Cardiac muscle cell (in vitro differentiated cells and primary cell): ENCODE measurements at places on chromosomes 11 and 22.

DNA sequence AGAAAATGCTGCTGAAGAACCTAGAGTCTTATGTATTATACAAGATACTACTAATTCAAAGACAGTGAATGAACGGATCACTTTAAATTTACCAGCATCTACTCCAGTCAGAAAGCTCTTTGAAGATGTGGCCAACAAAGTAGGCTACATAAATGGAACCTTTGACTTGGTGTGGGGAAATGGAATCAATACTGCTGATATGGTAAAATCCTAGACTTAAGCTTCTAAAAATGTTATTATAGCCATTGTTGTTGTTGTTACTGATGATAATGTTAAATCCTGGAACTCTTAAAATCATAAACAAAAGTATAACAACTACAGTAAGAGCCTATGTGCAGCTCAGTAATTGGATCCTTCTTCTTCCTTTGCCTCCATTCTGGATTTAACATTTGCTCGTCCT lies 38.4 kb downstream of the USP47 start:
- DNase-seq = no peak
- H3K4me1 ChIP-seq = peaks cover 15% of the 10 kb centered on the region
- no peak overlapping the region for H3K4me3 ChIP-seq
- H3K27me3 ChIP-seq = no peaks in the 10 kb centered on the region

- H3K36me3 ChIP-seq = no peaks in the 10 kb centered on the region
- no peak overlapping the region for H3K4me3 ChIP-seq
- H3K27me3 ChIP-seq = no peaks in the 10 kb centered on the region
- H3K27ac ChIP-seq = no peak overlapping the region
These were observed 11.0 kb upstream of the OR10D3 start for GRCh38 chr11:124172101-124172500.

GRCh38 chr11:33722590-33723234 lies 13.5 kb downstream of the CD59 start:
- peaks cover 8% of the 10 kb centered on the region for H3K36me3 ChIP-seq
- no peak overlapping the region for H3K4me3 ChIP-seq
- H3K4me1 ChIP-seq = peaks cover 15% of the 10 kb centered on the region
- no peak overlapping the region for H3K27ac ChIP-seq
- no peaks in the 10 kb centered on the region for H3K27me3 ChIP-seq
- no peak for DNase-seq

DNA sequence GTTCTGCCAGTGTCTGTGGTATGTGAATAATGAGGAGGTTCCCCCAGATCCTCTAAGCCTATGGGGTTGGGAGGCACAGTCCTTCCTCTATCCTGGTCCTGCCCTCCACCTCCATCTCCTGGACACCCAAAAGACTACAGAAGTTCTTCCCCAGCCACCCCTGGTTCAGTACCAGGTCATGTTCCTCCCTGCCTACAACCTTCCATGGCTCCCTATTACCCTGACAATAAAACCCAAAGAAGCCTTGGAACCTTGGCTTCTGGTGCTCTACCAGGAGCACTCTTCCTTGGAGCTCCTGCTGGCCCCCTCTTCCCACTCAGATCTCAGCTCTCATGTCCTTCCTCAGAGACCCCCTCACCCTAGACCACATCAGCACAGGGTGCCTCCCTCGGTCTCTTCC lies 12.9 kb downstream of the TRPM5 start:
- H3K4me3 ChIP-seq = no peak overlapping the region
- H3K36me3 ChIP-seq = no peaks in the 10 kb centered on the region
- H3K4me1 ChIP-seq = no peaks in the 10 kb centered on the region
- DNase-seq = no peak

GRCh38 chr11:1857064-1857463 lies 4.2 kb downstream of the LSP1 start:
- no peak overlapping the region for H3K27ac ChIP-seq
- H3K4me3 ChIP-seq = no peak overlapping the region
- H3K4me1 ChIP-seq = no peaks in the 10 kb centered on the region
- DNase-seq = no peak
- no peaks in the 10 kb centered on the region for H3K27me3 ChIP-seq
- no peaks in the 10 kb centered on the region for H3K36me3 ChIP-seq

DNA sequence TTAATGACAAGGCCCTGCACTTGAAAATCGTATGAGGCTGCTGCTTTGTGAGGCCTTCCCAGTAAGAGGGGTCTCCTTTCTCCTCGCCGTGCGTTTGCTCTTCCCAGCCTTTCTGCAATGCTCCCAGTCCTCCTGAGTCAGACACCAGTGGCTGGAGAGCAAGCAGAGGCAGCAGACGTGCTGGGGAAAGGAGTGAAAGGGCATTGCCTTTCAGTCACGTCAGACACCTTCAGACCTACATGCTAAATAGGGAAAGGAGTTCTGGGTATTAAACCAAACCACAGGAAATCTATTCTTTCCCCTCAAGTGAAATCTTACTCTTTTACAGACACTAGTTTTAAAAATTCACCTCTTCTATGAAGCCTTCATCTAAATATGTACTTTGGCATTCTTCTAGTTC lies 274.8 kb downstream of the NTM start:
- H3K4me3 ChIP-seq = no peak overlapping the region
- H3K4me1 ChIP-seq = peaks cover 22% of the 10 kb centered on the region
- H3K27ac ChIP-seq = no peak overlapping the region
- DNase-seq = peak; percentile 23
- H3K27me3 ChIP-seq = no peaks in the 10 kb centered on the region

- no peak overlapping the region for H3K27ac ChIP-seq
- H3K4me1 ChIP-seq = peaks cover 3% of the 10 kb centered on the region
- H3K27me3 ChIP-seq = no peaks in the 10 kb centered on the region
- DNase-seq = no peak
These were observed 39.6 kb downstream of the PARVB start for GRCh38 chr22:44063462-44064371.

DNA sequence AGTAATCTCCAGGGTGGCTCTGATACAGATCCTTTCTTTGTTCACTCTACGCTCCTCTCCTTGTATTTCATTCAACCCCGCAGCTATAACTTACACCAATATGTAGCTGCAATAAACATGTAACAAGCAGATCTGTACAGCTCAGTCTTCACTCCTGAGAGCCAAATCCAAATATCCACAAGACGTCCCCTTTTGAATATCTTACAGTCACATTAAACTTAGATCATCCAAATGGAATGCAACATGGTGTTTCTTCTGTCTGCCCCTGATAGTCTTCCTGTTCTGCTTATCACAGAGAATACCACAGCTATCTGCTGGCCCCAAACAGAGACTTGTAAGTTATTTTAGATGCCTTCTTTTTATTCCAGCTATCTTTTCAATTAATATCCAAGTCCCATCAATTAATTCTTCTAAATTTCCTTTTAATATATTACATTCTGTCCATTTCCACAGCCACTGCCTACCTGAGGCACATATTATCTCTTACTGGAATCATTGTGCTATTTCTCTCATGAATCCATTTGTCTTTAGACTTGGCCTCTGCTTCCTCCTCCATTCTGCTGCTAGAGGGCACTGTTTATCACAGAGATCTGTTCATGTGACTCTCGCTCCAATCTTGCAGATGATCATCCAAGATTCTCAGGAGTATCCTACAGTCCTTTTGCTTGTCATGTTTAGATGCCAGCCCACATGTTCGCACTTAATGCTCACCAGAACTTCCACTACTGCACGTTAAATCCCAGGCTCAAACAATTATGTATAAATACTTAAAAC lies 908.6 kb downstream of the NTM start:
- H3K27ac ChIP-seq = no peak overlapping the region
- H3K4me1 ChIP-seq = peaks cover 5% of the 10 kb centered on the region
- no peak for DNase-seq
- H3K4me3 ChIP-seq = no peak overlapping the region

DNA sequence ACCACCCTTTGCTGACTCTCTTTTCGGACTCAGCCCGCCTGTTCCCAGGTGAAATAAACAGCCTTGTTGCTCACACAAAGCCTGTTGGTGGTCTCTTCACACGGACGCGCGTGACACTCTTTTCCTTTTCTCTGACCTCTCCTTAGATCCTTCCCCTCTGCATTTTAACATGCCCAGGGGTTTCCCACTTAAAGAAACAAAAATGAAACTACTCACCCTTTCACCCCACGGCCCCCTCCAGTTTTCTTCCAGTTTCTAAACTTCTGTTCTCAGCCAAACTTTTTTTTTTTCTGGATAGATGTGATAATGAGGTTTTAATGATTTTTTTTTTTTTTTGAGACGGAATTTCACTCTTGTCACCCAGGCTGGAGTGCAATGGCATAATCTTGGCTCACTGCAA lies 32.8 kb upstream of the NUP50 start:
- no peak for DNase-seq
- no peak overlapping the region for H3K27ac ChIP-seq
- H3K27me3 ChIP-seq = no peaks in the 10 kb centered on the region
- no peaks in the 10 kb centered on the region for H3K4me1 ChIP-seq
- no peak overlapping the region for H3K4me3 ChIP-seq
- peaks cover 11% of the 10 kb centered on the region for H3K36me3 ChIP-seq

DNA sequence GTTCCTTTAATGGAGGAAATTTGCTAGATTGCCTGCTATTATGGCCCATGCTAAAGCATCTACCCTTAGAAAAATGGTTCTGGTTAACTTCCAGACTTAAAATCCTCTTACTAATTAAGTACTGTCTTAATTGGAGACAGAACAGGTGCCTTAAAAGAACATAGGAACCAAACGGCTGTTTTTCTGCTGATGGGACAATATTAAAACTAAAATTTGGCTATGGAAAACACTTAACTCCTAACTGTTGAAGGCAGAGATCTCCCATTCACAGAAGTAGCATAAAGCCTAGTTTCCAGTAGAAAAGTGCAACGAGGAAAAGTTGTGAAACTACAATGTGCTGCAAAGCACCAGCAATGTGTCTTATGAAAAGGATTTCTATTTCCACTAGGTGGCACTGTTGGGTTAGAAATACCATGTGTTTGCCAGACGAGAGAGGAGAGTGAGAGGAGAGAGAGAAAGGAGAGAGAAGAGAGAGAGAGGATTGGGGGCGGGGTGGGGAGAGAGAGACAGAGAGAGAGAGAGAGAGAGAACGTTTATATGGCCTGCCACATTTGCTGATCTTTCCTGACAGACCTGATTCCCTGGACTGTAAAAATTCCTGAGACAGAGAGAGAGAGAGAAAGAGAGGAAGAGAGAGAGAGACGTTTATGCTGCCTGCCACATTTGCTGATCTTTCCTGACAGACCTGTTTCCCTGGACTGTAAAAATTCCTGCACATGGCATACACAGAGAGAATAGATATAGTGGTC lies 51.5 kb downstream of the FAM181B start:
- peak; percentile 55 for DNase-seq
- no peak overlapping the region for H3K27ac ChIP-seq
- no peaks in the 10 kb centered on the region for H3K27me3 ChIP-seq
- H3K4me3 ChIP-seq = no peak overlapping the region
- no peaks in the 10 kb centered on the region for H3K4me1 ChIP-seq
- H3K36me3 ChIP-seq = no peaks in the 10 kb centered on the region

DNA sequence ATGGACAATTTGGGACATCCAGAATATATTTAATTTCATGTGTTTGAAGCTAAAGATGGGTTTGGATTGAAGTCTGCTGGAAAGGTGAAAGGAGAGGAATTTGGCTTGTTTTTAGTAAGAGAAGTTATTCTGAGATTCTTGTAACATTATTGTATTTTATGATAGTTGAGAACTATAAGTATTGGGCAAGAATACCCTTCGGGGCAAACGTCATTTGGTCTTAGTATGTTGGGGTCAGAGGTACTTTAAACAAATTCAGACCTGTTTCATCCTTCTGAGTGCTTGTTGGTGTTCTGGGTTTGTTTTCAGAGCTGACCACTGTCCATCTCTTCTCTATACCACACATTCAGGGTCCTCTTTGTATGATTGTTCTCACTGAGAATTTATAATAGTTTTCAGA lies 19.5 kb downstream of the PANX1 start:
- DNase-seq = no peak
- peaks cover 10% of the 10 kb centered on the region for H3K4me1 ChIP-seq
- H3K27me3 ChIP-seq = no peaks in the 10 kb centered on the region
- no peak overlapping the region for H3K4me3 ChIP-seq

GRCh38 chr22:30427871-30428270 lies 2.3 kb downstream of the MTFP1 start:
- no peak for DNase-seq
- H3K27me3 ChIP-seq = no peaks in the 10 kb centered on the region
- peaks cover 4% of the 10 kb centered on the region for H3K36me3 ChIP-seq
- H3K4me3 ChIP-seq = no peak overlapping the region
- H3K4me1 ChIP-seq = no peaks in the 10 kb centered on the region

- peaks cover 8% of the 10 kb centered on the region for H3K4me1 ChIP-seq
- no peaks in the 10 kb centered on the region for H3K27me3 ChIP-seq
- H3K27ac ChIP-seq = peak overlapping the region; percentile 4
- H3K4me3 ChIP-seq = no peak overlapping the region
- peak; percentile 98 for DNase-seq
These were observed 46.6 kb downstream of the CWC15 start for GRCh38 chr11:94926698-94927237.

GRCh38 chr22:44520465-44521094 lies 22.5 kb upstream of the RTL6 start:
- H3K4me1 ChIP-seq = peaks cover 43% of the 10 kb centered on the region
- peak overlapping the region; percentile 89 for H3K27ac ChIP-seq
- DNase-seq = no peak
- no peak overlapping the region for H3K4me3 ChIP-seq
- H3K27me3 ChIP-seq = no peaks in the 10 kb centered on the region
- H3K36me3 ChIP-seq = no peaks in the 10 kb centered on the region

GRCh38 chr11:19972651-19973050 lies 187.6 kb downstream of the DBX1 start:
- no peak overlapping the region for H3K4me3 ChIP-seq
- no peak for DNase-seq
- H3K4me1 ChIP-seq = peaks cover 31% of the 10 kb centered on the region
- no peaks in the 10 kb centered on the region for H3K36me3 ChIP-seq

DNA sequence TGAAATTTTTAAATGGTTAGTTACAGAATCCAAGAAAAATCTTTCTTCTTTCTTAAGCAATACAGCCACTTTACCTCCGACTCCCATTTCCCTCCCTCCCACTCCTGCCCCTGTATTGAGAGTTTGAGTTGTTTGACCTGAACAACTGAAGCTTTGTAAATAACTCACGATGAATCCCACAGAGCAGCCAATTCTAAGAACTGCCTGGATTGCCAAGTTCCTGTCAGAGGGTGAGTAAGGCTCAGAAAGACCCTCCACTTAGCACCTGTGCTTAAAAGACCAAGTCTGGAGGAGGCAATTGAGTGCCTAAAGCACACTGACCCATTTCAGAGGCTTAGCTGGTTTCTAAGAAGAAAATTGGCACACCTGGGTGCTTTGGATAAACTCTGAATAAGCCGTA lies 158.5 kb downstream of the MSANTD4 start:
- H3K4me1 ChIP-seq = no peaks in the 10 kb centered on the region
- H3K4me3 ChIP-seq = no peak overlapping the region
- no peaks in the 10 kb centered on the region for H3K27me3 ChIP-seq
- no peaks in the 10 kb centered on the region for H3K36me3 ChIP-seq
- H3K27ac ChIP-seq = no peak overlapping the region

GRCh38 chr11:27179334-27179733 lies 138.7 kb downstream of the BBOX1 start:
- DNase-seq = no peak
- no peaks in the 10 kb centered on the region for H3K27me3 ChIP-seq
- no peak overlapping the region for H3K27ac ChIP-seq
- no peak overlapping the region for H3K4me3 ChIP-seq
